ENCODE measurements at places on chromosomes 11 and 22. TPM values are rescaled to one million over a fixed set of nuclear protein-coding genes. Genes with fewer than 3 reads are reported as not detected.

The CAPRIN1 gene
- total RNA-seq = 163 TPM

The AP5B1 gene
- total RNA-seq = 25.5 TPM

The GAB4 gene
- 1.6 TPM for total RNA-seq

DNA sequence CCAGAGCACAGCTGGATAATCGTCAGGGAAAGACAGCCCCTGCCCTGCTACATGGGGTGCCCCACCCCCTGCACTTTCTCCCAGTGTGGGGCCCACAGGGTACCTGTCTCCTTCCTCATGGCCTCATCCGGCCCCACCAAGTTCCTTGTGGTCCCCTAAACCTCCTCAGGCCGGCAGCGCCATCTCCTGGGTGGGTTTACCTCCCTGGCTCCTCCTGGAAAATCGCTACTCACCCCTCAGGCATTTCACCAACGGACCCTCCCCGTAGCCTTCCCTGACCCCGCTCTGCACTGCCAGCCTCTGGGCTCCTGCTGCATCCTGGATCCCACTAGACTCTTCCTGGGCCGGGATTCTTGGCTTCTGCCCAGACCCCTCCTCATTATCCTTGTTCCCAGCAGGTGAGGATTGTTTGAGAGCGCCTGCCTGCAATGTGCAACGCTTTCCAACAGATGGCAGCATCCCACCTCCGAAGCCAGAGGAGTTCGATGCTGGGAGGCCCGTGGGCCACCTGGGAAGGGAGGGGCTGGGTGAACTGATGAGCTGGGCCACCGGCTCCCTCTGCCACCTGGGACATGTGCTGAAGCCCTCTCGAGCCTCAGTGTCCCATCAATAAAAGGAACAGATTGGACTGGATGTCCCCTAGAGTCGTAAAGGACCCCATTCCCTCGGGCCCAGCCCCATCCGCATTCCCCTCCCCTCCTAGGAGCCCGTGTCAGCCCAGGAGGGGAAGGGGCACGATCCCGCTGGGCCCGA is 44.2 kb upstream of the TTLL12 start:
- DNase-seq = peak; percentile 59
- H3K4me3 ChIP-seq = no peak overlapping the region
- peaks cover 6% of the 10 kb centered on the region for H3K27me3 ChIP-seq
- H3K27ac ChIP-seq = peak overlapping the region; percentile 53
- H3K36me3 ChIP-seq = no peaks in the 10 kb centered on the region

DNA sequence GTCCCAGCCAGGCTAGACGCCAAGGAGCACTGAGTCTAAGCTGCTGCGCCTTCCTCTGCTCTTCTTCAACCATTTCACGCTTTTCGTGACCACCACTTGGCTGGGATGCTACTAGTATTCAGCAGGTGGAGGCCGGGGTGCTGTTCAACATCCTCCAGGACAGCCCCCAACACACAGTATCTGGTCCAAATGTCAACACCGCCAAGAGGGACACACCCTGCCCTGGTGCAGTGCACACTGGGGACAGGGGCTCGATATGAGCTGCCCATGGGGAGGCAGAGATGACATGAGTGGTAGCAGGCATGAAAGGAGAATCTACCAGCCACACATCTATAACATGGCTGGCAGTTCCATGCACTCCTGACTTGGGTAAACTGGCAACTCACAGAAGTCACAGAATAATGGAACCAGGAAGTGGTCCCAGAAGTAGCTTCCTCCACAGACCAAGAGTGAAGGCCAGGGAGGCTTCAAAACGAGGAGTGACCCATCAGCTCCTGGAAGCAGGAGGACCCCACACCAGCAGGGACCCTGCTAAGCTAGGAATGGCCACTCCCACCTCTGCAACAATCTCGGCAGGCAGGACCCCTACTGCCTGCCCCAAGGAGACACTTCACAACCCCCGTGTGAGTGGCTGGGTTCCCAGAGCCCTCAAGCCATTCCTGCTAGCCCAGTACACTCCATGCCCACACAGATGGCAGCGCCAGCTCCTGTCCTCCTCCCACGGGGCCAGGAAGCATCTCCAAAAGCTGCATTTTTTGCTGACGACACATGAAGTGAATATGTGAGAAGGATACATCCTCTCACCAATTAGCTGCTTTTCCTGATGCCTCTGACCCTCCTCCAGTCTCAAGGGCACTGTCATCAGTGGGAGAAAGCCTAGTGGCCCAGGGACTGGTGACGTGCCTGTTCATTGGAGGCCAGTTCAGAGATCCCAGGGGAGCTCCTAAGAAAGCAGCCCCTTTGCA is 78.8 kb downstream of the DGCR2 start:
- H3K27me3 ChIP-seq = no peaks in the 10 kb centered on the region
- no peaks in the 10 kb centered on the region for H3K4me1 ChIP-seq
- no peak overlapping the region for H3K27ac ChIP-seq

DNA sequence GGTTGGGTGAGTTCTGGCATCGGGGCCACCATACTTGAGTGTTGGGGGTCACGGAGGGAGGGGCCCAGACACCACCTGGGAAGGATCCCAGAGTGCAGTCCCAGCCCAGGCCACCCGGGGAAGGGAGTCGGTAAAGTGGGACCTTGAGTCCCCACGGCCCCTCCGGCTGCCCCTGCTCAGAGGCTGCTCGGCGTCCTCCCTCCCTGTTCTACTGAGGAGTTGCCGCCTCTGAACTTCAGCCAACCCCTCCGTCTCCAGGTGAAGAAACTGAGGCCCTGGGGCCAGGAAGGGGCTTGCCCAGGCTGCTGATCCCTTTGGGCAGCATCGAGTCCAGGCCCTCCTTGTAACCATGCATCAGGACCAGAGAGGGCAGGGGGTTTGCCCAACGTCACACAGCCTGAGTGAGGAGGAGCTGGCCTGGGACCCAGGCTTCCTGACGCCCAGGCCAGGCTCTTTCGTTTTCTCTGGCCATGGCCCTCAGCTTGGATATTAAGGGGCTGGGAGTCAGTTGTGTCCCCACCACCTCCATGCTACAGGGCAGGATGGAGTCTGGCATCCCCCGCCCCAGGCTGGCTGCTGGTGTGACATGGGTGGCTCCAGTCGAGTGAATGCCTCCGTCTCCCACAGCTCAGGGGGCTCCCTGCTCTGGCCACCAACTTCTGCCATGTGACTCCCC is 1.3 kb downstream of the PARVG start:
- peak; percentile 23 for DNase-seq
- no peaks in the 10 kb centered on the region for H3K27me3 ChIP-seq
- peaks cover 16% of the 10 kb centered on the region for H3K36me3 ChIP-seq
- peak overlapping the region; percentile 93 for H3K27ac ChIP-seq

- H3K27me3 ChIP-seq = peaks cover 4% of the 10 kb centered on the region
- peak overlapping the region; percentile 34 for H3K4me3 ChIP-seq
- DNase-seq = no peak
- no peak overlapping the region for H3K27ac ChIP-seq
- H3K4me1 ChIP-seq = peaks cover 12% of the 10 kb centered on the region
- H3K36me3 ChIP-seq = no peaks in the 10 kb centered on the region
Observed at GRCh38 chr11:128927683-128928336, 14.9 kb downstream of the TP53AIP1 start.

DNA sequence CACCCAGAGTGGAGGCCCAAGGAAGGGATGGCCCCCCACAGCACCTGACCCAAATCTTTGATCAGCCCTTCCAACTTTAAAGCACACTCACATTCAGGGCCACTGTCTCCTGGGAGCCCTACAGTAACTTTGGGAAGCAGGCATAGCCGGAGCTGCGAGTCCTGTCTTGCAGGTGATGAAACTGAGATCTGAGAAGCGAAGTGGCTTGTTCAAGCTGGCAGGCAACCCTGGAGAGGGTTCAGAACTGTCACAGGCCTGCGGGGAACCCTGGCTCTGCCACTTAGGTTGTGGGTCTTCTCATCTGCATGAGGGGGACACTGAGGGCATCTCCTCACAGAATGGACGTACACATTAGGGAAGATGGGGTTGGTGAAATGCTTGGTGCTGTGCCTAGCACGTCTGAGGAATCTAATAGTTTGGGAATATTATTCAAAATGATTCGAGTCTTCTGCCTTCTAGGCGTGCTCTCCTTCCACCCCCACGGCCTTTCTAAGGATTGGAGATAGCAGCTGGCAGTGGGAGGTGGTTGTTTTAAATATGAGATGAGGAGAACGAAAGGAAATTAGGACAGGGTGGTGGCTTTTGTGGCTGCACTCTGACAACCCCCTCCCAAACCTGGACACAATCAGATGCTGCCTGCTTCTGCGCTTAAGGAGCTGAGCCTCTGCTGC is 18.8 kb upstream of the SUN2 start:
- peaks cover 6% of the 10 kb centered on the region for H3K36me3 ChIP-seq
- no peaks in the 10 kb centered on the region for H3K27me3 ChIP-seq
- no peak overlapping the region for H3K4me3 ChIP-seq
- no peak for DNase-seq
- peaks cover 6% of the 10 kb centered on the region for H3K4me1 ChIP-seq

- no peaks in the 10 kb centered on the region for H3K4me1 ChIP-seq
- no peak overlapping the region for H3K27ac ChIP-seq
- H3K36me3 ChIP-seq = no peaks in the 10 kb centered on the region
- no peak for DNase-seq
- H3K4me3 ChIP-seq = no peak overlapping the region
Observed at GRCh38 chr11:132463295-132464002, 1068.9 kb downstream of the OPCML start.

GRCh38 chr11:80613655-80614054 is 1172.8 kb upstream of the TENM4 start:
- no peaks in the 10 kb centered on the region for H3K4me1 ChIP-seq
- H3K36me3 ChIP-seq = no peaks in the 10 kb centered on the region
- no peak overlapping the region for H3K27ac ChIP-seq

DNA sequence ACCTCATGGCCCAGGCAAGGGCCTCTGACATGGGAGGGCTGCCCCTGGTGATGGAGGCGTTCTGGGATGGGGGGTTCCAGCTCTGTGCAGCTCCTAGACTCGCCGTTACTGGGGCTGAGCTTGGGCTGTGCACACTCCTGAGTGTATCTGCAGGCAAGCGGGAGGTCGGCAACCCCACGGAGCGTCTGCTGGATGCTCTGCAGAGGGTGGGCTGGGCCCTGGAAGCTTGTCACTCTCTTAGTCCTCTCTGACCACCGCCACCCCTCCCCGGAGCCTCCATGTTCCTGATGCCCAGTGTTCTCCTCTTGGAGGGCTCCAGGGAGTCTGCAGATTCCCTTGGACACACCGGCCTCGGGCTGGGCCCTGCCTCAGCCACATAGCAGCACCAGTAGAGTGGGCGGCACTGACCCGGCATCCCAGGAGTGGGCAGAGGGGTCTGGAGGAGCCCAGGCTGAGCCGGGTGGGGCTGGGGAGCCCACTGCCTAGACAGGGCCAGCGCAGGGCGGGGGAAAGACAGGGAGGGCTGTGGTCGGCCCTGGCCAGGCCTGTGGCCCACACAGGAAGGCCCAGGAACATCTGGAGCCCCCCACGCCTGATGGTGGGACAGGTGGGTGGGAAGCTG is 20.6 kb upstream of the MUC5B start:
- H3K27ac ChIP-seq = no peak overlapping the region
- H3K36me3 ChIP-seq = no peaks in the 10 kb centered on the region
- no peak for DNase-seq
- H3K4me3 ChIP-seq = no peak overlapping the region
- H3K4me1 ChIP-seq = no peaks in the 10 kb centered on the region

GRCh38 chr11:64935359-64936081 is at the start of gene GPHA2:
TSS of gene GPHA2 (minus strand) at chr11:64935893. CDS start at chr11:64935460, 433 bp downstream.
- H3K4me3 ChIP-seq = no peak within 1 kb of the TSS
- H3K4me1 ChIP-seq = no peaks in the 10 kb centered on the region
- no peaks in the 10 kb centered on the region for H3K36me3 ChIP-seq
- H3K27ac ChIP-seq = peak within 1 kb of the TSS; percentile 4
- no peaks in the 10 kb centered on the region for H3K27me3 ChIP-seq
- no peak for DNase-seq

GRCh38 chr11:46180736-46181135 is 59.5 kb upstream of the PHF21A start:
- DNase-seq = no peak
- H3K27me3 ChIP-seq = peaks cover 33% of the 10 kb centered on the region
- no peaks in the 10 kb centered on the region for H3K4me1 ChIP-seq
- H3K27ac ChIP-seq = no peak overlapping the region
- peaks cover 2% of the 10 kb centered on the region for H3K36me3 ChIP-seq

The SERHL2 gene
- total RNA-seq = 0.81 TPM

- DNase-seq = no peak
- H3K4me3 ChIP-seq = no peak overlapping the region
- H3K4me1 ChIP-seq = no peaks in the 10 kb centered on the region
- peaks cover 8% of the 10 kb centered on the region for H3K27me3 ChIP-seq
- H3K36me3 ChIP-seq = no peaks in the 10 kb centered on the region
Observed at GRCh38 chr11:115871161-115871760, 367.0 kb upstream of the CADM1 start.

- peaks cover 22% of the 10 kb centered on the region for H3K27me3 ChIP-seq
- no peak for DNase-seq
- no peak overlapping the region for H3K4me3 ChIP-seq
- H3K27ac ChIP-seq = no peak overlapping the region
Observed at GRCh38 chr11:66981976-66982578, 7.0 kb downstream of the C11orf86 start.

- DNase-seq = no peak
- peak overlapping the region; percentile 79 for H3K4me3 ChIP-seq
- H3K27me3 ChIP-seq = peaks cover 2% of the 10 kb centered on the region
Observed at GRCh38 chr11:76685237-76685636, 14.7 kb upstream of the LRRC32 start.

The OSBP2 gene
- total RNA-seq = 1.3 TPM

The PLAAT5 gene
- total RNA-seq = 0.58 TPM

DNA sequence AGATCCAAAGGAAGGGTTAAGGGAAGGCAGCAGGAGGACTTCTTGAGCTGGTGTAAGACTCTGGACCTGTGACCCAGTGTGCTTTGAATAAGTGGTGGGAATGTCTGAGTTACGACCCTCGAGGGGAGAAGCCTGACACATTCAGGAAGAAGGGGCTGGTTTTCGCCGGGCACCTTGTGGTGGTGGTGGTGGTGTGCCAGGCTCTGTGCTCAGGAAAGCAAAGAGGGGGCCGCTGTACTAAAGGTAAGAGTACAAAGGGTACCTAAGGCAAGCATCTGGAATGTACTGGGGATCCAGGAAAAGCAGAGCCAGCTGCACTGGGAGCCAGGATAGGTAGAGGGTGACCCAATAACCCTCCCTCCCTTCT is 6.3 kb downstream of the KLHL35 start:
- peaks cover 20% of the 10 kb centered on the region for H3K27me3 ChIP-seq
- peaks cover 18% of the 10 kb centered on the region for H3K4me1 ChIP-seq
- H3K4me3 ChIP-seq = no peak overlapping the region
- H3K27ac ChIP-seq = no peak overlapping the region
- peaks cover 1% of the 10 kb centered on the region for H3K36me3 ChIP-seq

The KREMEN1 gene
- total RNA-seq = not detected

The BIRC3 gene
- 94.8 TPM for total RNA-seq

DNA sequence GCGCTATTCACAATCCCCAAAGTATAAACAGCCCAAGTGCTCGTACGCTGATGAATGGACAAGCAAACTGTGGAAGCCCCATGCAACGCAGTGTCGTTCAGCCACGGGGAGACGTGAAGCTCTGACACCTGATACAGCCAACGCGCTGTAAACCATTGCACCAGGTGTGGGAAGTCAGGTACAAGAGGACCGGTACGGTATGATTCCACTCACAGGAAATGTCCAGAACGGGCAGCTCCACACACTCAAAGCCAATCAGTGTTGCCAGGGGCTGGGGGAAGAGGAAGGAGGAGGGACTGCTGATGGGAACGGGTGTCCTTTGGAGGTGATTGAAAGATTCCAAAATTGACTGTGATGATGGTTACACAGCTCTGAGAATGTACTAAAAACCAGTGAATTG is 64.5 kb downstream of the BRD1 start:
- H3K27me3 ChIP-seq = no peaks in the 10 kb centered on the region
- no peak overlapping the region for H3K4me3 ChIP-seq
- peaks cover 8% of the 10 kb centered on the region for H3K36me3 ChIP-seq
- no peak overlapping the region for H3K27ac ChIP-seq
- DNase-seq = peak; percentile 14
- H3K4me1 ChIP-seq = peaks cover 18% of the 10 kb centered on the region

- no peaks in the 10 kb centered on the region for H3K36me3 ChIP-seq
- H3K27ac ChIP-seq = no peak overlapping the region
- H3K4me3 ChIP-seq = peak overlapping the region; percentile 86
- peaks cover 39% of the 10 kb centered on the region for H3K27me3 ChIP-seq
Observed at GRCh38 chr11:46237248-46238077, 40.0 kb upstream of the CREB3L1 start.

The CBLIF gene
- total RNA-seq = not detected

All from naive thymus-derived CD8-positive, alpha-beta T cell (primary cell).